Jurkat, Clone E6-1 (cell line): ENCODE measurements at places on chromosomes 5 and 9.

GRCh38 chr9:129328355-129329042 is 150.4 kb upstream of the IER5L start:
- DNase-seq: no peak

DNA sequence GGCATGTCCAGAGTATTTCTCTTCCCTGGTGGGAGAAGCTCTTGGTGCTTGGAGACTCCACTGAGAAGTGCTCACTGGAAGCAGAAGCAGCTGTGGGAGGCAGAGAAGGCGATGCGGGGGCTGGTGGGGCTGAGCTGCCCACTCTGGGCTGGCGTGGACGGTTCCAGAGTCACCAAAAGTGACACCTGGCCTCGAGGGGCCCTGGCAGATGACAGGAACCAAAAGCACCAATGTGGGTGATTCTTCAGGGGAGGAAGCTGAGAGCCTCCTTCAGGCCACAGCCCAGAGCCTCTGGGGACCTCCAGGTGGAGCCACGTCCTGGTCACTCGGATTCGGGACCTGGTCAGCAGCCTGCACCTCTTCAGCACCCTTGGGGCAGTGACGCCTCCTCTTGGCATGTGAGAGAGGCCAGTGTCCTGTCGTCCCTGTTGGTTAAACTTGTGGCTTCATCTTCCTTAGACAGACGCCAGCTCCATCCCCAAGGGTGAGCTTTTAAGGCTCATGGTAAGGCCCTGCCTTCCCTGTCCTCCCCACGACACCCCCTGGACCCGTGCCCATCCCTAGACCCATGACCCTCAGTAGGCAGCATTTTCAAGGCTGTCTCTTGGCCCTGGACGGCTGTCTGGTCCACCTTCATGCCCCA is 78.7 kb upstream of the IRX4 start:
- DNase-seq: no peak

DNA sequence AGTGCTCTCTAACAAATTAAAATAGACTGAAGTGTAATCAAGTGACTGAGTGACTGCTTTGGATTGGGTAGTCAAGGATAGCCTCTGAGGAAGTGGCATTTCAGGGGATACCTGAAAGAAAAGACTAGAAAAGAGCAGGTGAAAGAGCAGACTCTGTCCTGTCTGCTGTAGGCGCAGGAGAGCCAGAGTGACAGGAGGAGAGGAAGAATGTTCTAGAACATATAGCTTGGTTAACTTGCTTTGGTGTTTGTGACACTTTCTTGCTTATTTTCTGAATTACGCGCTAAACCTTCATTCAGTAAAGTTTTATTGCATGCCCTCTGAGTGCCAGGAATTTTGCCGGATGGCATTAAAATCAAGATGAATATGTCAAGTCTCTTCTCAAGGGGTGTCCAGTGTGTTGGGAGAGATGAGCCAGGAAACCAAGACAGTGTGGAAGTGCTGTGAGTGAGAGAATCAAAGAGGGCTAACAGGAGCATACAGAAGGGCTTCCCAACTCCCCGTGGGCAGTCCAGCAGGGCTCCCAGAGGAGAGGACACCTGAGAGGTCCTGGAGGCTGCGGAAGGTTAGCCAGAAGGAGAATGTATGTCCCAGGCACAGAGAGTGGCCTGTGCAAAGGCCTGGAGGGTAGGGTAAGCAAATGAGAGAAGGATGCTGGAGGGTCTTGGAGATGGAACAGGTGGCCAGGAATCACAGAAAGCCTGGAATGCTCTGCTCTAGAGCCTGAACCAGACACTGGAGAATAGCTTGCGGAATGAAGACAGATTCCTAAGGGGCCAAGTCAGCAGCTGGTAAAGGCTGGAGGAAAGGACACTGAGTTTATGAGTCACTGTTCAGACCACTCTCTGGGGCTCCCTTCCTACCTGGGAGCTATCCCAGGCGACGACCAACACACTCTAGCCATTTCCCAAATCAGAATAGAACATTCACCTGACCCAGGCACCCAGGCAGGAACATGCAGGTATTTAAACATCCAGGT is 59.3 kb downstream of the SLC22A5 start:
- no peak for DNase-seq

GRCh38 chr5:65121880-65122436 is 353.2 kb downstream of the CWC27 start:
- DNase-seq: no peak

DNA sequence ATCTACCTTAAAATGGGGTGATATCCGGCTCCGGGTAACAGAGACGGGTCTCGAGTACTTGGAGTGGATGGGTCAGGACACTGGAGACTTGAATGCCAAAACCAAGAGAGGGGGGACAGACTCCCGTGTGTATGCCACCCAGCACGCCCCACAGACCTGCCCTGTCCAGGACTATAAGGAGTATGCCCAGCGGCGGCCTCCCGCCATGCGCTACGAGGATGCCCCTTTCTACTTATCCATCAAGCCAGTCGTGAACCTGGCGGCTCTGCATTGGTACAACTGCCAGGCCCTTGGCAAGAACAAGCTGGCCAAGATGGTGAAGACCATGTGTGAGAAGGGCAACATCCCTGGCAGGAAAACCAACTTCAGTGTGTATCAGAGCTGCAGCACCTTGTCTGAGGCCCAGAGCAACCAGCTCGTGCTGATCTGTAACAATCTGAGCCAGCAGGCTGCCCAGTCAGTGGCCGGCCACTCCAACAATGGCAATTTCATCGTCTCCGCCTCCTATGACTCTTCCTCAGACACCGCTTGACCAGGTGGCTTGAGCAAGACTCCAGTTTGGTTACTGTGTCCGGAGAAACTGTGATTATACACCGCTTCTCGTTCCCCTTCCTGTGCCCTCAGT is 99.4 kb downstream of the INIP start:
- DNase-seq: no peak

DNA sequence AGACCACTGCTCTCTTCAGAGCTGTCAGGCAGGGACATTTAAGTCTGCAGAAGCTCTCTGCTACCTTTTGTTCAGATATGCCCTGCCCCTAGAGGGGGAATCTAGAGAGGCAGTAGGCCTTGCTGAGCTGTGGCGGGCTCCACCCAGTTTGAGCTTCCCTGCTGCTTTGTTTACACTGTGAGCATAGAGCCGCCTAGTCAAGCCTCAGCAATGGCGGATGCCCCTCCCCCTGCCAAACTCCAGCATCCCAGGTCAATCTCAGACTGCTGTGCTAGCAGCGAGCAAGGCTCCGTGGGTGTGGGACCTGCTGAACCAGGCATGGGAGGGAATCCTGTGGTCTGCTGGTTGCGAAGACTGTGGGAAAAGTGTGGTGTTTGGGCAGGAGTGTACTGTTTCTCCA is 59.9 kb downstream of the CAVIN4 start:
- no peak for DNase-seq
